Camera-type eye (tissue), 1 donor: ENCODE measurements at places on chromosomes 6 and 20. TPM values are rescaled to one million over a fixed set of nuclear protein-coding genes. Genes with fewer than 3 reads are reported as not detected.

Gene LST1
- 11.2 TPM for total RNA-seq

Gene TRAPPC3L
- 0.38 TPM for total RNA-seq

Gene CENPW
- total RNA-seq, result 1.7 TPM

Gene ARMC2
- 10.3 TPM for total RNA-seq

Gene POU5F1
- total RNA-seq, result not detected

Gene DDX39B
- total RNA-seq, result 327 TPM

Gene CPXM1
- total RNA-seq, result 89.2 TPM

Gene IRF4
- 7.6 TPM for total RNA-seq

Gene EBF4
- 16.9 TPM for total RNA-seq

Gene RAB44
- 0.33 TPM for total RNA-seq

Gene COL19A1
- 2.3 TPM for total RNA-seq

Gene ZBTB12
- 17.9 TPM for total RNA-seq

Gene SUMO4
- 16.1 TPM for total RNA-seq

Gene SCRT2
- 4.3 TPM for total RNA-seq

Gene SIRPD
- total RNA-seq, result not detected

Gene BTN1A1
- not detected for total RNA-seq

Gene C6orf15
- total RNA-seq, result not detected

Gene SYNCRIP
- 115 TPM for total RNA-seq

Gene SLC52A3
- 0.93 TPM for total RNA-seq

Gene TBX18
- total RNA-seq, result 38.1 TPM

Gene TCF15
- total RNA-seq, result 0.44 TPM

Gene RCAN2
- 37.3 TPM for total RNA-seq

Gene LY6G5B
- total RNA-seq, result 2.3 TPM

Gene CYP39A1
- total RNA-seq, result 18.6 TPM

Gene LIN28B
- total RNA-seq, result 1.3 TPM

Gene MRAP2
- total RNA-seq, result 5.9 TPM

Gene PXDC1
- 22.0 TPM for total RNA-seq

Gene EFCAB8
- 0.05 TPM for total RNA-seq

Gene PI3
- total RNA-seq, result not detected

Gene GPX6
- not detected for total RNA-seq

Gene COL21A1
- total RNA-seq, result 44.6 TPM

Gene VSTM2L
- 25.0 TPM for total RNA-seq

Gene TINAG
- not detected for total RNA-seq

Gene PRR18
- 0.22 TPM for total RNA-seq

Gene TSBP1
- not detected for total RNA-seq

Gene FOXQ1
- 2.7 TPM for total RNA-seq

Gene CHD6
- 109 TPM for total RNA-seq

Gene PRRT1
- 1.6 TPM for total RNA-seq

Gene GNMT
- total RNA-seq, result not detected

Gene CALHM6
- total RNA-seq, result 2.5 TPM

Gene CD93
- 47.2 TPM for total RNA-seq

Gene SNHG17
- 15.2 TPM for total RNA-seq

Gene LSM14B
- total RNA-seq, result 59.3 TPM

Gene CST5
- not detected for total RNA-seq

Gene NKX2-4
- not detected for total RNA-seq

Gene MOG
- 0.16 TPM for total RNA-seq

Gene PPP1R14C
- 5.1 TPM for total RNA-seq
